Lung (tissue), 17 donors: ENCODE measurements at places on chromosomes 1 and 21.
A peak's percentile ranks its signal among the peaks of the same experiment; 100 is the strongest.

DNA sequence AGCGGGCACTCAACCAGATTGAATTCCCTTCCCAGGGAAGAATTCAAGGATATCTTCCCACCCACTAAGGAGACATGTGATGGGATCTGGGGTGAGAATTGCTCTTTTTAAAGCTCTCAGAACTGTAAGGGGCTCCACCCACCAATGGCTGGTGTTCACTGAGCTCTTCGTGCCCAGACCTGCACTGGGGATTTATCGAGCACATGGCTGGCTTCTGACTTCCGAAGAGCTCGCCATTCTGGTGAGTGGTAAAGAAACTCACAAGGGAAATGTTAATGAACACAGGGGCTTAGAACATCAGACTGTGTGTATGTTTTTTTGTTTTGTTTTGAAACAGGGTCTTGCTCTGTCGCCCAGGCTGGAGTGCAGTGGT is 9.8 kb downstream of the PADI3 start:
- DNase-seq = no peak

DNA sequence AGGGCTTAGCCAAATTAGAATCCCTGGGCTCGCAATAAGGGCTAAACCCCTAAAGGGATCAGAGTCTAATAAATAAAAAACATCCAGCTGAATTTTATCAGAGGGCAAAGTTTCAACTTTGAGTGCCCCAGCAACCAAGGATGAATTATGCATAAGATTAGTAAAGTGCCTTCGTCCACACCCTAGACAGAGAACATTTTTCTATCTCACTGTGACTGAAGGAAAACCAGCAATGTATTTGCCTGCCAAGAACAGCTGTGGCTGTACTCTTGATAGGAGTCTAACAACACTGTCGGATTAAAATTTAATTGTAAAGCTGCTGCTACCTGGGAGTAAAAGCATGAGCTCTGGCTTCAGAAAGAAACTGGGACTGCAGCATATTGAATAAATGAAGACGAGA is 23.3 kb downstream of the WNT2B start:
- no peak for DNase-seq

- no peak for DNase-seq
These were observed 14.1 kb downstream of the SELP start for GRCh38 chr1:169615803-169616202.

GRCh38 chr1:225824533-225824941 is 14.6 kb downstream of the EPHX1 start:
- no peak for DNase-seq

DNA sequence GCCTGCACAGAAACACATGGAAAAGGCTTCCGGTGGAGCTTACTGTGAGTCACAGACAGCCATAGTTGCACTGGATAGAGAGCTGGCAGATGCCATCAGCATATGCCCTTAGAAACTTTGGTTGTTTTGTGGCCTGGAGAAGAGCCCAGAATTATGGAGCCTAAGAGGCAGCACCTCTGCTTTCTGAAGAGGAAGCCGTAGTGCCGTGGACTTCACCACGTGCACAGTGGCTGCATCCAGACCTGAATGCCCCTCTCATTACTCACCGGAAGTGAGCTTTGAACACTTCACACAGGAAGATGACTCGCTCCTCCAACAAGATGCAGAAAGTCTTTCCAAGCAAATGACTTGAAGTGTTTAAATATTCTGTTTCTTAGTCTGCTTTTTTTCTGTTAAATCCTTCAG is 28.4 kb downstream of the JUN start:
- DNase-seq = no peak

GRCh38 chr1:4837031-4837600 is 182.7 kb downstream of the AJAP1 start:
- peak; percentile 3 for DNase-seq

DNA sequence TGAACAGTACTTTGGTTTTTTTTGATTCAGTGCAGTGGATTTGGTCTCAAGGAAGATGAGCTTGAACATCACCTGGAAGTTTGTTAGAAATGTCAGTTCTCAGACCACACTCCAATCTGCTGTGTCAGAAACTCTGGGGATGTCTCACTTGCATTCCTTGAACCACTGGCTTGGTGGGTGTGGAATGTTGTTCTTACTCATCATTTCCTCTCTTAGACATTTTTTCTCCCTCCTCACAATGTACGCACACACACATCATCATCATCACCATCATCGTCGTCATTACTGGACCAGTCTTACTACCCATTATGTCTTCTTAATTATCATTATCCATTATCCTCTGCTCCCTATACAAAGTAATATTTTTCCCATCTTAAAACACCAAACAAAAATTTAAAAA is 91.9 kb upstream of the KCNK2 start:
- no peak for DNase-seq

GRCh38 chr1:208587110-208587509 is 342.9 kb upstream of the PLXNA2 start:
- no peak for DNase-seq

DNA sequence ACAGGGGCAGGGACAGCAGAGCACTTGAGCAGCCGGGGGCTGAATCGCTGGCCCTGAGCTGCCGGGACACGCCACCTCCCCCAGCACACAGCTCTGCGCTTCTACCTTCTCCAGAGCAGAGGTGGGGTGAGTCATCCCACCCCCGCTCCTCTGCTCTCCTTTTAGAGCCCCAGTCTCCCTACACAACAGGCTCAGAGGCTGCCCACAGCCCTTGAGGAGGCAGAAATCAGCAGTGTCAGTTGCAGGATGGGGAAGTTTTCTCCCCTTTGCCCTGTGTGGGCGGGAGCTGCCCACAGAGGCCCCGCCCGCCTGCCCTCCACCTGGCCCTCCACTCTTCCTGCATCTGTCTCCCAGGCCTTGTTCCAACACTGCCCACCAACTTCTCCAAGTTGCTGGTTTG is 94.6 kb downstream of the STUM start:
- no peak for DNase-seq

DNA sequence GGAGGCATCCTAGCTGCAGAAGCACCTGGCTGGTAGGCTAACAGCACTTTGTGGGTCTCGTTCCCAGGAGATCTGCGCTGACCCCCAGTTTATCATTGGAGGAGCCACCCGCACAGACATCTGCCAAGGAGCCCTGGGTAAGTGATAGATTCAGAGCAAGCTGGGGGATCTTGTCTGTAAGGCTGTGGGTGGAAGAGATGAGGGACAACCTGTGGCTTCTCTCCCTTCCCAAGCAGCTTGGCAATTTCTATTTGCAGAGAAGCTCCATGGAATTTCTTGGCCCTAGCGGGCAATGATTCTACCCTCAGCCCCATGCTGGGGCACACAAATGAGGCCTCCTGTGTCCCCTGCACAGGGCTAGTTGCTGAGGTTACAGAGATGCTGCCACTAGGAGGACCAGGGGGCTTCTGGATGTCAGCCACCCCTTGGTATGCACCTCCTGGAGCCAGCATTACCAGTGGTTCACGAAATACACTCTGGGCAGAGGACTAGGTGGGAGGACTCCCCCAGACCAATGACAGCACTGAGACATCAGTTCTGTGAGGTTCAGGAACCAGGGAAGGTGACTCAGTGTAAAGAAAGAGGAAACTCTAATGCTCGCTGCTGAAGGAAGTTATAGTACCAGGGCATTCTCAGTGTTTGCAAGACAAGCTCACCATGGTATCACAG is 5.5 kb downstream of the CAPN2 start:
- DNase-seq = no peak

- DNase-seq = peak; percentile 81
These were observed 112.1 kb downstream of the RUNX1 start for GRCh38 chr21:34936883-34937563.
